ENCODE measurements at places on chromosomes 6 and 20.

DNA sequence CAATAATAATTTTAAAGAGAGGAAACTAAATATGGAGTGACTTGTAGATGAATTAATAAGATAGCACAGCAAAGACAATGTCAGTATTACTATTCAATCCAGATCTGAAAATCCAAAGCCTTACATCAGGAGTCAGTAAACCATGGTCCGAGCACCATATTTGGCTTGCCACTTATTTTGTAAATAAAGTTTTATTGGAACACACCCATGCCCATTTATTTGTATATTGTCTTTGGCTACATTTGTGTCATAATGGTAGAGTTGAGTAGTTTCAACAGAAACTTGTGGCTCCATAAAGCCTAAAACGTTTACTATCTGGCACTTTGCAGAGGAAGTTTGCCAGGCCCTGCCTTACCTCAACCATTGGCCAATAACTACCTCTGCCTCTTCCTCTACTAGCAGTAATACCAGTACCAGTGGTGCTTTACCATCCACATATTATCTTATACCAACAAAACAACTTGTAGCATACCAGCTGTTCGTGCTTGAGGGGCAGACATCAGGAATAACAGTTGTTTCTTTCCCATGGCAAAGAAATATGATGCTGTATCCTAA, 51.8 kb upstream of the SYNJ2 start:
- DNase-seq = no peak

- no peak for DNase-seq
These were observed 55.7 kb upstream of the SLC23A2 start for GRCh38 chr20:5056801-5057599.

DNA sequence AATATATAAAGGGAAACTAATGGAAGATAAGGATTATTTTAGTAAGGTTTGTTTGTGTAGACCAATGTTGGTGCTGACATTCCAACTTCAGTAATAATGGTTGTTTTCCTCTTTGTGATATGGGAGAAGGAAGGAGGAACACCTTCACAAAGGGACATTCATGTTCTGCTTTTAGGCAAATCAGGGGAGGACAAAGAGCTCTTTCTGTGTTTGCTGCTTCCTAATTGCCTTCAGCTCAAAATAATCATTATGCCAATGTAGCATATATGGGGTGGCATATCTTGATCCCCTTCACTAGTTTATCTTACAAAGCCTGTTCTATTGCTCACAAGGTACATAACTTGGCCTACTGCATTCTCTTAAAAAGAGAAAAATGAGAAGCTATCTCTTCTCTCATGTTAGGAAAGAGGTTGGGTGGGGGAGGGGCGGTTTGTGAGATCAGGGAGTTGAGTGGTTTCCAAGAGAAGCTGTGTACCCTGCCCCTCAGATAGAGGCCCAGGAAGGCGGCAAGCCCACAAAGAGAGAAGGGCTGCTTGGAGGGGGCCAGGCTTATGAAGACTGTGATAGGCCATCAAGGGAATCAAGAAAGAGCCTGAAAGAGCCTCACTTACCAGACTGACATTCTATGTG, 4.7 kb upstream of the ADGRG6 start:
- DNase-seq = no peak

DNA sequence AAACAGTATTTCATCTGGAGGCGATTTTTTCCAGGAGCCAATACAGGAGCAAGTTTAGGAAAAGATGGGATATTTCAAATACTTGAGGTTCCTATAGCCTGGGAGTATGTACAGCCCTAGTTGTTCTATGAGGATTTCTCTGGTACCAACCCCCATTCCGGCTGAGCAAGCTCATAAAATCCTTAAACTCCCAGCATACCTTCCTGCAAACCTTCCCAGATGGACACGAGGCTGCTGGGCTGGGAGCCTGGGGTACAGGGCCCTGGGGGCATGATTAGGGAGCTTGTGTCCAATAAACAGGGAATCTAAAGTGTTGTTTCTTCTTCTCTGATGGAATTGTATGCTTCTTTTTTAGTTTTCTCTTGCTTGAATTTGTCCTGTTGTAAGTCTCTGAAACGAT, 1.5 kb downstream of the PRRC2A start:
- no peak for DNase-seq

Measured in NCI-H1436 (cell line).